ENCODE measurements at places on chromosomes 1 and 21.

DNA sequence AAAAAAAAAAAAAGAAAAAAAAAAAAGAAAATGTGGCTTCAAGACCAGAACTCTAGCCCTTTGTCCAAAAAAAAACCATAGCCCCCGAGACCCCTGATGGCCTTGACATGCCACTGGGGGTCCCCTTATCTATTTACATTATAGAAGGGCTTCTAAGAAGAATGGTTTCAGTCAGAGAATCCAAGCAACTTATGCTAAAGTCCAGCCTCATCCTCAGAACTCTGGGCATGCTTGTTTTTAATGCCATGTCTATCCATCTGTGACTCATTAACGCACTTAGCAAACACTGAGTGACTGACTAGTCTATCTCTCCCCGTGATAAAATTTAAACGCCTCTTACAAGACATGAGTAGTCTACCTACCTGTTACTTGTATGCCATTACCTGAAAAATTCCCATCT is 29.3 kb downstream of the ERG start:
- DNase-seq, result no peak

DNA sequence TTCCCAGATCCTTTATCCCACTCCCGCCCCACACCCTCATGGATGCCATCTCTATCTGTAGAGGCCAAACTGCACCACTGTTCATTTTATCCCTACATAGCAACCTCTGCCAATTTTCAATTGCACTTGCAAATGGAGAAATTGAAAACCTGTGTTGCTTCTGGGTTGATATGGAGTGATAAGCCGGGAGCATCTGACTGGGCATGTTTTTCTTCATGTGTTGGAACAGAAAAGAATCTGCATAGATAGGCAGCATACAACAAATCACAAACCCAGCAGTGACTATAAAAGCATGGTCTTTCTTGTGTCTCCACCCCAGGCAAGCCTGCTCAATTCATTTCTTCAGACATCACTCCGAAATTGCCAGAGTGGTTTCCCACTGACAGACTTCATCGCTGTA is 608.8 kb upstream of the CAMK1G start:
- no peak for DNase-seq

DNA sequence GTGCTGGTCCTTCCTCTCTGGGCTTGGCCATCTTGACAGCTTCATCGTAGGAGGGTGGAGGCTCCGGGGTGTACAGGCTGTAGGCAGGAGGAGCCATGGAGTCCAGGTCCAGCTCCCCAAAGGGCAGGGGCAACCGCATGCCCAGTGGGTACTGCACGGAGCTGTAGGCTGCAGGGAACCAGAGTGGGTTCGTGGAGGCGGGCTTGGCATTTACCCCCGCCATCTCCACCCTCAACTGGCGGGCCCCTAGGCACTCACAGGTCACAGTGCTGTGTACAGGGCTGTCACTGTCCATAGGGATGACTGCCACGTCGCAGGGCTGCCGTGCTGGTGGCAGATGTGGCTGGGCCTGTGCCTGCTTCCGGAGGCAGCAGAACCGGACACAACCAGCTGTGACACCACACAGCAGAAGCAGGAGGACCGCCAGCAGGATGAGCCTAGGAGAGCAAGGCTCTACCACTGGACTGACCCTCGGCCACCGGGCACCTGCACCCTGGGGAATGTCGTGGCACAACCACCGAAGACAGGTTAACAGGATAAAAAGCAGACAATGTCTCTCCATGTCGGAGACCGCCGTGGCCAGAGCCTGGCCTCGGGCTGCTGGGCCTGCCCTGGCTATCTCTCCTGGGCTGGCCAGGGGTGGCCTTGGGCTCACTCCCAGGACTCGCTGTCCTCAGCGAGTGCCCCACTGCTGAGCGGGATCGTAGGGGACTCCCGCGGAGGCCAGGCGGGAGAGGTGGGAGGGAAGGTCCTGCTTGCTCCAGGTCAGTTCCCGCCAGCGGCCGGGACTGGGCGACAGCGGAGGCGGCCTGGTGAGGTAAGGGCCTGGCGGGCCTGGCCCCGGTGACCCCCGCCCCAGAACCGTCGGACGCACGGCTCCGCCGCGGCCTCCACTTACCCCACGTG is 831 bp downstream of the TMEM52 start:
- DNase-seq, result no peak

DNA sequence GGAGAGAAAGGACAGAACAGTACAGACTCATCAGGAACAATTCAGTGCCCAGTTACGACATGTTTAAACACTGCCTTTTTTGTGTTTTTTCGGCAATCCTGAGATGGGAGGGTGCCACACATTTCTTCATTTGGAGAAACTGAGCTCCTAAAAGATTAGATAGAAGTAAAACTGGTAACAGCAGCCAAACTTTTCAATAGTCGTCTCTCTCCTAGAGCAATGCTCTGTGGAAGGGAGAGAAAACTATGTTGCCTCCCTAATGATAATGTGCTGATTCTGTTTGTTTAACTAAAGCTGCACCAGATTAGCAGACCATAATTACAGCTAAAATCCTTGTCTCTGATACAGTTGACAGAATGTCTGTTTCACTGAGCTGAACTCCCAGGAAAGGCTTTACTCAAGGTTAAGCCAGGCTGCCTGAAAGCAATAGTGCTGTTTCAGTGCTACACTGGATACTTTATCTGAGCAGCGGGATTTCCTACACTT is 76.2 kb upstream of the CXADR start:
- DNase-seq, result no peak

GRCh38 chr1:159652506-159652905 is 61.9 kb downstream of the CRP start:
- no peak for DNase-seq

- DNase-seq, result no peak
These were observed 8.7 kb downstream of the CFAP107 start for GRCh38 chr1:12754738-12755137.

DNA sequence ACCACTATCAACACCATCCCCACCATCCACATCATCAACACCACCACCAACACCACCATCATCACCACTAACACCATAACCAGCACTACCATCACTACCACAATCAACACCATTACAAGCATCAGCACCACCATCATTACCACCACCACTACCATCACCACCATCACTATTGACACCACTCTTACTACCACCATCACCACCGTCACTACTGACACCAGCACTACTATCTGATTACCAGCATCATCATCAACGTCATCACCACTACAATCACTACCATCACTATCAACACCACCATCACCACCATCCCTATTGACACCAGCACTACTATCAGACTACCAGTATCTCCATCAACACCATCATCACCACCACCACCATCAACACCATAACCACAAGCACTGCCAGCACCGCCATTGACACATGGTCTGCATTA is 106.1 kb upstream of the RUNX3 start:
- no peak for DNase-seq

- DNase-seq, result no peak
These were observed 40.2 kb downstream of the DHCR24 start for GRCh38 chr1:54846716-54847284.

GRCh38 chr1:150683914-150684313 is 13.0 kb downstream of the GOLPH3L start:
- no peak for DNase-seq

- no peak for DNase-seq
These were observed 25.3 kb upstream of the ETV3 start for GRCh38 chr1:157163273-157164127.

DNA sequence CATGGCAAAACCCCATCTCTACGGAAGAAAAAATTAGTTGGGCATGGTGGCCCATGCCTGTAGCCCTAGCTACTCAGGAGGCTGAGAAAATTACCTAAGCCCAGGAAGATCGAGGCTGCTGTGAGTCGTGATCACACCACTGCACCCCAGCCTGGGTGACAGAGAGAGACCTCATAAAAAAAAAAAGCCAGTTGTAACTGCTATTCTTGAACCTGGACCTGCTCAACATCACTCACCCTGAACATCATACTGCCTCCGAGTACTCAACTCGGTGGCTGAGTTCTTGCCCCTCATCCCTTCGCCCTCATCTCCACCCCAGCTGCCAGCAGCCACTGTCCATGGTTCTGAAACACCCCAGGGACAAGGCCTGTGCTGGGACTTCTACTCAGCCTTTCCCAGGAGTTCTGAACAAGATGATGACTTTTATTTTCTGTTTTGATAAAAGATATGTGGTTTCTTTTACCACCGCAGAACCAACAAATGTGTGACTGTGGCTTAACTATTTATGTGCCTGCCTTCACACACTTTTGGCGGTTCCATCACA is 5.4 kb upstream of the DISP3 start:
- no peak for DNase-seq

- no peak for DNase-seq
These were observed 28.5 kb downstream of the SLC26A9 start for GRCh38 chr1:205914730-205915129.

GRCh38 chr1:35971601-35972000 is 40.7 kb downstream of the AGO3 start:
- DNase-seq, result no peak

- DNase-seq, result no peak
These were observed 13.5 kb upstream of the SUMO3 start for GRCh38 chr21:44831227-44831860.

DNA sequence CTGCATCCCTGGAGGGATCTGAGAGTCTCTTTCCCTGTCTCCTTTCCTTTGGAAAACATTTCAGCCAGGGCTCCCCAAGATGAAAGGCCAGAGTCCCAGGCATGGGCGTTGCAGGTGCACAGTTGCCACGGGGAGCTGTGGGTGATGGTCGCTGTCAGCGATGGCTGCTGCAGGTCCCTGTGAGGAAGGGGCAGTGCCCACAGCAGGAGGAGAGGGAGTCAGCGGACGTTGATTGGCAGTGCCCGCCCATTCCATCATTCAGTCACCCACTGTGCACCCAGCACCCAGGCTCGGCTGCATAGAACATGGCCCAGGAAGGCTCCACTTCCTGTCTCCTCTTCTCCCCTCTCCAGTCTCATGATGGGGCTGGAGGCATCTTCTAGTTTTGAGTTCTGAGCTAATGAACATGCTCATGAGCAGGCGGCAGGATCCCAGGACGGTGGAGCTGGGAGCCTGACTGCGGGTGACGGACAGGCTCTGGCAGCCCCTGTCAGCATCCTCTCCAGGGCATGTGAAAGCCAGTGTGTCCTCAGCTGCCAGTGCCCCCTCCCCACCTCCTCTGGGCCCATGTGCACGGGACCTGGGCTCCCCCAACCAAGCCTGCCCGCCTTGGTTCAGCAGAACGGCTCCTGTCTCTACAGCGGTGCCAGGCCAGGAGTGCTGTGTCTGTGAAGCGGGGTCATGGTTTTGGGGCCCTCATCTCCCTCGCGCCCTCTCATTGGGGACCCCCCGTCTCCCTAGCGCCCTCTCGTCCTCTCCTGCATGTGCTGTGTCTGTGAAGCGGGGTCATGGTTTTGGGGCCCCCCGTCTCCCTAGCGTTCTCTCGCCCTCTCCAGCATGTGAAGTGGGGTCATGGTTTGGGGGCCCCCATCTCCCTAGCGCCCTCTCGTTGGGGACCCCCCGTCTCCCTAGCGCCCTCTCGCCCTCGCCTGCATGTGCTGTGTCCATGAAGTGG is 24.5 kb downstream of the COL18A1 start:
- no peak for DNase-seq

- DNase-seq, result no peak
These were observed 95.6 kb downstream of the PAPPA2 start for GRCh38 chr1:176558561-176558960.

DNA sequence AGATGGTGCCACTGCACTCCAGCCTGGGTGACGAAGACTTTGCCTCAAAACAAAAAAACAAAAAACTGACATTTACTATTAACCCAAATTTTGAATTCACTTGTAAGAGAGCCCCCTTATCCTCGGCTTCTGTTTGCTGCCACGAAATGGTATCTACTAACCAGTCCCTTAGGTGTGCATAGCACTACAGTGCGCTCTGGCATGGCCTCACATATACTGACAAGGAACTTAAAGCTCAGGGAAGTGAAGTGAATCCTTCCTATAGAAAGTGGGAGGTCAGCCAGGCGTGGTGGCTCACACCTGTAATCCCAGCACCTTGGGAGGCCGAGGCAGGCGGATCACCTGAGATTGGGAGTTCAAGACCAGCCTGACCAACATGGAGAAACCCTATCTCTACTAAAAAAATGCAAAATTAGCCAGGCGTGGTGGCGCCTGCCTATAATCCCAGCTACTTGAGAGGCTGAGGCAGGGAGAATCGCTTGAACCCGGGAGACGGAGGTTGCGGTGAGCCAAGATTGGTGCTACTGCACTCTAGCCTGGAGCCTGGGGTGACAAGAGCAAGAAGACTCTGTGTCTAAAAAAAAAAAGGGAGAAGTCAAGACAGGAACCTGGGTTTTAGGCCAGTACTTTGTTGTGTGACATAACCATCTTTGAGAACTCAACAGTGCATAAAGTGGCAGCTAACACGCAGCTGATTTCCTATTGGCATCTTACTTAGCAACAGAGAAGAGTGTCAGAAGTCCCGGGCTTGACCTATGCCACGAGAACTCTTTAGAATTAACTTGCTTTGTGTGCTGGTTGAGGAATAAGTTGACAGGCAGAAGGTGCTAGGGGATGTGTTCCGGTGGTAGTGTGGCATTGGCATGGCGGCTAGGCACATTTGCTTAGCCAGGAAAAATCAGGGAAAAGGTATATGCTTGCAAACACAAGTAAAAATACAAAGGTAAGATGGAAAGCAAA is 16.8 kb downstream of the ERRFI1 start:
- no peak for DNase-seq

- no peak for DNase-seq
These were observed 1441.7 kb downstream of the PLA2G4A start for GRCh38 chr1:188270497-188270896.

Measured in fibroblast of skin of left quadriceps (primary cell).